ENCODE measurements at places on chromosomes 5 and 9.

DNA sequence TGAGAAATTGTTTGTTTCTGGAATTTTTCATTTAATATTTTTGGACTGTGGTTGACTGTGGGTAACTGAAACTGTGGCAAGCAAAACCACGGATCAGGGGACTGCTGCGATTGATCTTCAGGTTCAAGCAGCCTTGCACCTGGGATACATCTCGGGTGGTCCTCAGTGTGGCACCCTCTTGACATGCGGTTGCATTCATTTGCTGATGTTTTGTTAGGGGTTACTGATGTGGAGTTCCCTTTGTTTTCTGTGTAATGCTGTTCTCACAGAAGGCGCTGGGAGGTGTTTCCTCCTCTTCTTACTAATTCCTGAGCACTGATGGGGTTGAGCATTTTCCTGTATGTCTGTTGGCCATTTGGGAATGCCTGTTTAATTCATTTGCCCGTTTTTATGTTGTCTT, 60.4 kb downstream of the EHMT1 start:
- DNase-seq: no peak

GRCh38 chr9:110814159-110814558, 145.6 kb downstream of the MUSK start:
- DNase-seq: no peak

- no peak for DNase-seq
These were observed 228.2 kb upstream of the GRIN3A start for GRCh38 chr9:101966691-101967090.

DNA sequence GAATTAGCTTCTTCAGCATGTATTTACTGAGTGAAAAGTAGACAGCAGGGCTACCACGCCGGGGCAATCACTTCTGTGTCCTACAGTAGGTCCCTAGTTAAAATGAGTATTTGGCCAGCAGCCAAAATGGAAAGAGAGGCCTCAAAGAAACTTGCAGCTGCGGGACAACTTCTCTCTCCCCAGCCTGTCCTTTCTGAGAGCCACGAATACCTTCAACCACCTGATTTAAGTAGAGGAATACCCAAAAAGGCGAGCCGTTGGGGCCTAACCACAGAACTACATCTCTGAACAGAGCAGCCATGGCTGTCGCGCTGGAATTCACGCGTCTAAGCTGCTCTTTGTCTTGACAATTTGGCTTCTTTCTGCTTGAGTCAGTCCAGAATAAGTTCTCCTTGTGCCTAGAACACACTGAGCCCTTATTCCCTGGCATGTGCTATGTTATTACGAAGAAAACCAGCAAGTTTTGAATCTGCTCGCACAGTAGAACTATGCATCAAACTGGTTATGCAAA, 43.8 kb upstream of the GOLPH3 start:
- DNase-seq: no peak

GRCh38 chr5:69007163-69007562, 86.7 kb upstream of the SLC30A5 start:
- DNase-seq: no peak

- DNase-seq: no peak
These were observed at the start of gene CCL21 for GRCh38 chr9:34710023-34710422. CCL21 (minus strand) TSS chr9:34710136; CDS start chr9:34710066, 70 bp downstream.

DNA sequence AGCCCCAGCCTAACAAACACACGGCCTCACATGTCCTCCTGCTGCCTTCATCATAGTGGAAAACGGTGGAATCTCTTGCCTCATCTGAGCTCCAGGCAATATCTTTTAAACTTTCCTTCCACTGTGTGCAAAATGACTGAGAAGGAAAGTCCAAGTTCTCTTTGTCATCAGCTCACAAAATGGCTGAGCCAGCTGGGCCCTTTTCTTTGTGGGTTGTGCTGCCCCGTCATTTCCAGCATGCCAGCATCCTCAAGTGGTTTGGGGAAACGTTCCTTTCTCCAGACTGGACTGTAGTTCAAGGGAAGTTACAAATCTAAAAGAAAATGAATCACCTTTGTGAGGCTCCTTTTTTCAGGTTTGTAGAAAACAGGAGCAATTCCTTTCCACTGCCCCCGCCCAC, 171.1 kb upstream of the FSTL4 start:
- no peak for DNase-seq

GRCh38 chr5:88888848-88889188, 5.8 kb upstream of the MEF2C start:
- DNase-seq: no peak

DNA sequence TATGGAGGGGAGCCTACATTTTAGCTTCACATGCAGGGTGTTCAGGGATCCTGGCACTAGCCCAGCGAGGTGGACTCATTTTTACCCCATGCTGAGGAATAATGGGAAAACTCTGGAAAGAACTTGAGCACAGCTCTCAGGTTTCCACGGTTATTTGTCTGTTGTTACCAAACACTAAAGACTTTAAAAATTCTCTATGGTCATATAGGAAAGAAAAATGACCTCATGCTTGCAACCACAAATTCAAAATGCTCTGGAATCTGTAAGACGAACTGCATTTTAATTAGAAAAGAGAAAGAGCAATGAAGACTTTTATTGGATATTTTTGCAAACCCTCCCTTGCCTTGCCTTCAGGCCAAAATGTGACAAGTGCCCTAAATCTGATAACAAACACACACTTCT, 606.9 kb downstream of the EBF1 start:
- no peak for DNase-seq

GRCh38 chr5:100790170-100790665, 112.9 kb downstream of the ST8SIA4 start:
- no peak for DNase-seq

DNA sequence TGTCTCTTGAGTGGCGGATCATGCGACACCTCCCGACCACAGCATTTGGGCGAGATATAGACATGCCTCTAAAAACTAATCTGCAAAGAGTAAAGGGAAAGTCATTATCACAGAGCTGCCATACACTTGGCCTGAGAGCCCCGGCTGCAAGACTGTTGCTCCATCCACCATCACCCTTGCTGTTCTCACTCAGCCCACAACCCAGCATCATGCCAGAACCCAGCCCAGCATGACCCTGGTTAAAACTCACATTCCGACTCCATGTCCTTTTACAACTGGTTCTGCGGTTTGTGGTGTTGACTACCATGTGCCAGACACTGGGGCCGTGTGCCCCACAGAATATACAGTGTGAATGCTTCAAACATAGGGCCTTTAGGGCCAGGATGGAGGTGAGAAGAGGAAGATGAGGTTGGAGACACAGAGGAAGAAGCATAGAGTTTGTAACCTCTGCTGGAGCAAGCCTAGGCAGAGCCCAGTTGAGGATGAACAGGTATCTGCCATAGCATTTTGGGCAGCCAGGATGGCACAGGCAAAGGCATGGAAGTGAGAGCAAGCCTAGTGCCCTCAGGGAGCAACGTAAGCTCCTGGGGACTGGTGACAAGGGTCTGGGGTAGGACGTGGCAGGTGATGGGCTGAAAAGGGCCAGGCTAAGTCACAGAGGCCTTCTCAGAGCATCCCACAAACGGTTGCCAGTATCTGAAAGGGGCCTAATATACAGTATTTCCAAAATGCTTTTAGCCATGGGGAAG, 37.5 kb upstream of the SMU1 start:
- no peak for DNase-seq

DNA sequence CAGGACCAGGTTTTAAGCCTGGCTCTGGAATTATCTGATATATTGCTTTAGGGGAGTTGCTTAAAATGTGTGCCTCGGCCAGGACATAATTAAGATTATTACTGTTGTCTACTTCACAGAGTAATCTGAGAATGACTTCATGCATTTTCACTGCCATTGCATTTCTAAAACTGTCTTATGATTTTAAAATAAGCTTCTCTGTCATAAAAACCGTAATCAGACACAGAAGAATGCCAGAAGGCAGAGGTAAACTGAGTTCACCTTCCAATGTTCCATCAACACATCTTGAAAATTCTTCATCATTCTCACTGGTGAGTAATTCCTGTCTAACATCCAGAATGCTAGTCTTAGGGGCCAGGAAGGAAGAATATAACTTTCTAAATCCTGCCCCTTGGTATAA, 47.1 kb downstream of the ISOC1 start:
- no peak for DNase-seq

DNA sequence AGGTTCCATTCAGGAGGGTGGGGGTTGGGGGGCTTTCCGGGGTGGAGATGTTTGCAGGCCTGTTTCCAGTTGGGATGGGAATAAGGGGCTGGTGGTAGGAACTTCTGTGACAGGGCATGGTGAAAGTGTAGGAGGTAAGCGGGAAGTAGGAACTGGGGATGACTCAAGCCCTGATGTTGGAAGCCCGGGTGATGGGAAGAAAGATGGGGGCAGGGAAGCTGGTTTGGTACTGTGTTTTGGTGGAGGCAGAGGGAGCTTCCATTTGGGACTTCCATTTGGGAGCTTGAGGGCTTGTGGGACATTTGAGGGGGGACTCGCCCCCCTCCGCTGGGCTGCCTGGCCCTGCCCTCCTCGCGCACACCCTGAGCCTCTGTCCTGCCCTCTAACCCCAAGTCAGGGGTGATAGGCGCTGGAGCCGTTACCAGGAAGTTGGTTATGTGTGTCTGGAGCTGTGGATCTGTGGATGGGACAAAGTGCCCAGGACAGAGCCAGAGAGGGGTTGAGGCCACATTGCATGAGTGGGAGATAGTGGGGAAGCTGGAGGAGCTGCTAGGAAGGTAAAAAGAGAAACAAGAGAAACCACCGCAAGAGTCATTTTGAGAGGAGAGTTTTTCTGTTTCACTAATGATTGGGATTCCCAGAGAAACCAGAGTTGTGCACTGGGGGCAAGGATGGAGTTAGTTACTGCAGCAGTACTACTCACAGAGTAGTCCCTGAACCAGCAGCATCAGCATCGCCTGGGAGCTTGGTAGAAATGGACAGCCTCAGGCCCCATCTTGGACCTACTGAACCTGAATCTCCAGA, 6.6 kb downstream of the RGS14 start:
- no peak for DNase-seq

- DNase-seq: no peak
These were observed 42.4 kb downstream of the RHOBTB3 start for GRCh38 chr5:95773335-95774059.

DNA sequence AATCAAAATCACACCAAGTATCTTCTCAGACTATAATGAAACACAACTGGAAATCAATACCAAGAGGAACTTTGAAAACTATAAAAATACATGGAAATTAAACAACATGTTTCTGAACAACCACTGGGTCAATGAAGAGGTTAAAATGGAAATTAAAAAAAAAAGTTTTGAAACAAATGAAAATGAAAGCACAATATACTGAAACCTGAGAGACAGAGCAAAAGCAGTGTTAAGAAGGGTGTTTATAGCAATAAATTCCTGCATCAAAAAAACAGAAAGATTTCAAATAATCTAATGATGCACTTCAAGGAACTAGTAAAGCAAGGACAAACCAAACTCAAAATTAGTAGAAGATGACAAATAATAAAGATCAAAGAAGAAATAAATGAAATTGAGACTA, 92.0 kb downstream of the TMEM232 start:
- DNase-seq: no peak

- no peak for DNase-seq
These were observed 72.8 kb upstream of the NXNL2 start for GRCh38 chr9:88462191-88462590.

GRCh38 chr5:37606632-37607248, 227.6 kb downstream of the WDR70 start:
- no peak for DNase-seq

Measured in NCI-H1436 (cell line).